Stimulated activated CD8-positive, alpha-beta memory T cell treated with anti-CD3 and anti-CD28 coated beads, Interleukin-7, amount 100 ng/mL, for 4 hours (primary cell): ENCODE measurements at places on chromosomes 2 and 18.

GRCh38 chr2:99842451-99842850 is 299.9 kb downstream of the AFF3 start:
- DNase-seq = no peak

GRCh38 chr2:238132463-238133450 is 5.7 kb upstream of the KLHL30 start:
- DNase-seq = no peak

DNA sequence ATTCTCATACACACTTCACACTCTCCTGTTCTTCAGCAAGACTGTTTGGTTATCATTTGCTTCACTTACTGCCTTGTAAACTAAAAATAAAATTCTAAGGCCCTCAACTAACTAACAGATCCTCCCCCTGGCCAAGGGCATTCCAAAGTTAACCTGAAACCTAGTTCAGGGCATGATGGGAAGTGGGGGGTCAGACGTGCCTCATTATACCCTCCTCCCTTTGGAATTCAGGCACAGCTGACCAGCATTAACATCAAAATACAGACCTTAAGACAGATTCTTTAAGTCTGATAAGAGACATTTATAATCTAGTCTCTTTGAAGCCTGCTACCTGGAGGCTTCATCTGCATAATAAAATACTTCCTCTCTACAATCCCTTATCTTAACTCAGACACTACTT is 221.0 kb downstream of the NOL4 start:
- no peak for DNase-seq

- no peak for DNase-seq
Measured at GRCh38 chr2:71282493-71282892, 49.1 kb upstream of the ZNF638 start.

DNA sequence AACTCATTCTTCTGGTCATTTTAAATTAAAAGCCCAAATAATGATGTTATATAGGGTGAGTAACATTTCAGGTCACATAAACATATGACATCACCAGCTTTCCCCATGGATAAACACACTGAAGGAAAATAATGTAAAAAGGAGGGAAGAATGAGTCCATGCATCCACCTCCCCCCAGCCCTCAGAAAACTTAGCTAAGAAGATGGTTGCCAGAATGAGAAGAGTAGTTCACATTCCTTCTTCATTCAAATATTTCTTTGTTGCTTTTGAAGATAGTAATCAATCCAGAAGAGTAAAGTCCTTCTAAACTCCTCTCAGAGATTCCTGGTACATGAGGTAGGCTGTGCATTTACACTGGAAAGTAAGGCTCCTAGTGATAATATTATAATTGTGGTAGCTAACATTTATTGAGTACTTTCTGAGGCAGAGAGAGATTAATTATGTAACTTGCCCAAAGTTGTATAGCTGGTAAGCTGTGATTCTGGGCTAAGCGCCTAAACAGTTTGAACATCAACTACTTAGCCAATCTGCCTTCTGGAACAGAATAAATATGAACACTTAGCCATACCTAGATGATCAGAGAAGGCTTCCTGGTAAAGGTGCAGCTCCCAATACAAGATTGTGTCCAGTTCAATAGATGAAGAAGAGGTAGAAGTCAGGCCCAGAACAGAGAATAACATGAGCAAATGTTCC is 256.7 kb upstream of the FN1 start:
- no peak for DNase-seq

- DNase-seq = no peak
Measured at GRCh38 chr2:5905661-5906060, 213.5 kb downstream of the SOX11 start.

- no peak for DNase-seq
Measured at GRCh38 chr2:151976945-151977353, 121.9 kb downstream of the CACNB4 start.

GRCh38 chr2:37766106-37766505 is 94.7 kb upstream of the CDC42EP3 start:
- DNase-seq = no peak

GRCh38 chr18:73615506-73615905 is 532.1 kb downstream of the FBXO15 start:
- DNase-seq = no peak

DNA sequence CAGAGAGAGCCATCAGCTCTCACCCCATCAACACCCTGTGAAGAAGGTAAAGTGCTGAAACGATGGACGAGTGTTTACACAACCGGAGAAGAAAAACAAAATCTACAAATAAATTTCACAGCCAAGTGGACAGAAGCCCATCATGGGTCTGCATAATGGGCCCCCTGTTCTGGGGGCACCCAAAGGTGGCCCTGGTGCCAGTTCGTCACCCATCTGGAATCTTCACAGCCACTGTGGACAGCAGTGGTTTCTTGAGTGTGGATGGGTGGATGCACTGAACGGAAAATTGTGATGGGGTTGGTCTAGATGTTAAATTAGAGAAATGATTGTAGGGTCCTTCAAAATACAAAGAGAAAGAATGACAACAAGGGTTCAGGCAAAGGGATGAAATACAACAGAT is 38.8 kb downstream of the ANKMY1 start:
- no peak for DNase-seq
